ENCODE measurements at places on chromosomes 5 and 9.

- no peak for DNase-seq
Observed at GRCh38 chr9:82997476-82998140, 65.3 kb downstream of the RASEF start.

DNA sequence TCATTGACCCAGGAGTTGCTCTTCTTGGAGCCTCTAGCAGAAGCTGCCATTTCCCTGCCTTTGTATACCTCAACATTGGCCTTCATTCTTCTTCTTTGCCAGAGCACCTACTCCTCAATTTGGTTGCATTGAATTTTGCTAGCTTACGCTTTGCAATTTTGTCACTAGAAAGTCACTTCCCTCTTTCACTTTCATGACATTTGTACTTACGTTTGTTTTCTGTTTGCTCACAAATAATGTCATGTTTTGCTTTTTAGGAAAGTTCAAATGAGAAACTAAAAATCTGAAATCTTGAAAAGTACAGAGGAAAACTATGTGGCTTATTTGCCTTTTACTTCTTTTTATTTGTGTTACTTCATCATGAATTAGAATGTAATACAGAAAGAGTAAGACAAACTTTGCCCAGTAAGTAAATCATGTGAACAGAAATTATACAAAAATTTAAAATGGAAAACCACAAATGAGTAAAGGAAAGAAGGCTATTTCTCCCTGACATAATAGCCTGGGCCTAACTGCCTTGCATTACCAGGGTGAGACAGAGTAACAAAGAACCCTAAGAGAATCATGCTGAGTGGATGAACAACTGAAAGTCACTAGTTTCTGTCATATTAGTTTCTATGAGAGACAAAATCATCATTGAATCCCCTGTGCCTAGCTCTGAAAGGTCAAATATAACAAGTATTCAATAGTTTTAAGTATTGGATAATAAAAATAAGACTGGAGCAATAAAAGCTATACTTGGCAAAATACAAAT, 7.4 kb upstream of the IFNA1 start:
- DNase-seq, result no peak

- no peak for DNase-seq
Observed at GRCh38 chr5:78666041-78666444, 17.5 kb upstream of the LHFPL2 start.

DNA sequence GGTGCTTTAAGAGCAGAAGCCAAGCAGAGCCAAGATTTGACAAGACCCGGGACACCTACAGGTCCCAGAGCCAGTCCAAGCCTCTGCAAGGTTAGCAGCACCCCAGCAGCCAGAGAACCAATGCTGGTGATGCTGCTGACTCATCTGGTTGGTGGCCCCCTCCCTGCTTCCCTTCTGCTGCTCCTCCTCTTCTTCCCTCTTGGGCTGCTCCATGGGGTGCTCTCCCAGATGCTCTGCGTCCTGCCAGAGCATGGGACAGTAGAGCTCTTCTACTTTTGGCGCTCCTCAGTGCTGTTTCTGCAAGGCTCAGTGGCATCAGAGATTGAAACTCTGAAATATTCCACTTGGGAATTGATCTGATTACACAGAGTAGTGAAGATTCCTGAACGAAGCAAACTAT, 76.1 kb upstream of the SAP30L start:
- no peak for DNase-seq

DNA sequence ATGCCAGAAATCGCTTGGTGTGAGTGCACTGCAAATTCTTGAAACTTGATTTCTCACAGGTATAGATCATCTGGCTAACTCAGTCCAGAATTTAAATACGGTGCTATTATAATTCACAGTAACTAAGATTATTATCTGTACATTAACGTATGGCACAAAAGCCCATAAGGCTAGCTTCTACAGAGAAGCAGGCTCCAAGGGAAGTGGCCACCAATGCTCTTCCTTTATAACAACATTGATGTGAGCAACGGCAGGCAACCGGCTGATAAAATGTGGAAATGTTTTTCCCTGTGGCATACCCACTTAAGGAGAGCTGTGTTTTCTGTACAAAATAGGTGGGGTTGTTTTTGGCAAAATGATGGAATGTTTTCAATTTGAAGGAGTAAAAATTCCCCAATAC, 35.7 kb downstream of the SEMA4D start:
- no peak for DNase-seq

- DNase-seq, result no peak
Observed at GRCh38 chr9:127492616-127493015, 41.3 kb downstream of the LRSAM1 start.

DNA sequence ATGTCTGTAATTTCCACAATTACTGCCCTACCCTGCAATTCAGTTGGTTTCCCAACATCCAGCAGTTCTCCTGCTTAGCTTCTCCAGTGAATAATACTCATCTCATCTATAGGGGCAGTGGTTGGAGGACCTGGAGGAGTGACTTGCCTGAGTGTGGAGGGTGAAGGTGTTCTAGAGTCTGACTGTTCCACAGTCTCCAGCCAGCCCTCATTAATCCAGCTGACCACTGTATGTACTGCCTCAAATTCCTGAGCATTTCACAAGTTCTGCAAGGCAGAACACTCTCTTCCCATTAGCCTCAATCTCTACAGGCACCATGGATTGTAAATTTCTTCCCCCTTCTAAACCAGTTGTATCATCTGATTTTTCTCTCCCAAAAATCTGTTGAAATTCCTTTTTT, 147.4 kb upstream of the NFIL3 start:
- no peak for DNase-seq

GRCh38 chr9:115416299-115416698, 298.3 kb upstream of the TNC start:
- no peak for DNase-seq

DNA sequence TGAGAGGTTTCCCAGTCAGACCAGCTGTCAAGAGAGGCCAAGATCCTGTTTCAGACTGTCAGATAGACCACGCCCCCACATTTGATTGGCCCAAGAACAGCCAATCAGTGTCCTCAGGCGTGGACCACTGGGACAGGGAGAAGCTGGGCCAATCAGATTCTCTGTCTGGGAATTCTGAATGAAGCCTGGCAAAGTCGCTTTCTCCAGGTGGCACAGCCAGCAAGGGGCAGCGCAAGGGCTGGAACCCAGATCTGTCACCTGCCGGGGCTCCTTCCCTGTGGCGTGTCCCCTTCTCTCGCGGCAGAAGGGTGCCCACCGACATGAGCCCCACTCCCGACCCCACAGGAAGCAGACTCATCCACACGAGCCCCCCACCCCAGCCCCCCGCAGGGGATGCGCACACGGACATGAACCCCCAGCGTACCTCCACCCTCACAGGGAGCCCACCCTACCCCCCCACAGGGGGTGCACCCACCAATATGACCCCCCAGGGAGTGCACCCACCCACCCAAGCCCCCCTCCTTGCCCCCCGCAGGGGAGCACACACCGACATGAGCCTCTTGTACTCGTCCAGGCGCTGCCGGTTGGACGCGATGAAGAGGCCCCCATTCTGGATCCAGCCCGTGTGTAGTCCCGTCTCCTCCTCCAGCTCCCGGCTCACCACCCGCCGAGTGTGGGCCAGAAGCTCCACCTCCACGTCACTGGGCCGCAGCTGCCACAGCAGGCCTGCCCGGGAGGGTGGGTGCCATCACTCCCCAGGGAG, 6.1 kb downstream of the SARDH start:
- peak; percentile 93 for DNase-seq

- no peak for DNase-seq
Observed at GRCh38 chr5:168796593-168797580, 217.7 kb upstream of the PANK3 start.

GRCh38 chr9:27438522-27438921, 85.6 kb upstream of the IFNK start:
- no peak for DNase-seq

DNA sequence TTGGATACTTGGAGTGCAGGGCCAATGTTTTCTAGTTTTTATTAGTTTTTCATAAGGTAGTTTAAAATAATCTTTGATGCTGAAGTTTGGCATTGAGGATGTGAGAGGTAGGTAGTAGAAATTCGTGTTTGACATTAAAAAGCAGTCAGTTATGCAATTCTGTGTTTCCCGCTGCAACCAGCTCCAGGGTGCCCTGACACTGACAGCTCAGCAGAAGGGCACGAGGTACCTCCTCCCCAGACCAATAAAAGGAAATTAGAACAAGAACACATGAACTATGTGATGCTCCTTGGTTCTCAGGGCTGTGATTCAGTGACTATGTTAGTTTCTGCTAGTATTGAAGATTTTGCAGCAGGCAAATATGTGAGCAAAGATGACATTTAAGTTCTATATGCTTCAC, 40.2 kb downstream of the NSUN2 start:
- no peak for DNase-seq

DNA sequence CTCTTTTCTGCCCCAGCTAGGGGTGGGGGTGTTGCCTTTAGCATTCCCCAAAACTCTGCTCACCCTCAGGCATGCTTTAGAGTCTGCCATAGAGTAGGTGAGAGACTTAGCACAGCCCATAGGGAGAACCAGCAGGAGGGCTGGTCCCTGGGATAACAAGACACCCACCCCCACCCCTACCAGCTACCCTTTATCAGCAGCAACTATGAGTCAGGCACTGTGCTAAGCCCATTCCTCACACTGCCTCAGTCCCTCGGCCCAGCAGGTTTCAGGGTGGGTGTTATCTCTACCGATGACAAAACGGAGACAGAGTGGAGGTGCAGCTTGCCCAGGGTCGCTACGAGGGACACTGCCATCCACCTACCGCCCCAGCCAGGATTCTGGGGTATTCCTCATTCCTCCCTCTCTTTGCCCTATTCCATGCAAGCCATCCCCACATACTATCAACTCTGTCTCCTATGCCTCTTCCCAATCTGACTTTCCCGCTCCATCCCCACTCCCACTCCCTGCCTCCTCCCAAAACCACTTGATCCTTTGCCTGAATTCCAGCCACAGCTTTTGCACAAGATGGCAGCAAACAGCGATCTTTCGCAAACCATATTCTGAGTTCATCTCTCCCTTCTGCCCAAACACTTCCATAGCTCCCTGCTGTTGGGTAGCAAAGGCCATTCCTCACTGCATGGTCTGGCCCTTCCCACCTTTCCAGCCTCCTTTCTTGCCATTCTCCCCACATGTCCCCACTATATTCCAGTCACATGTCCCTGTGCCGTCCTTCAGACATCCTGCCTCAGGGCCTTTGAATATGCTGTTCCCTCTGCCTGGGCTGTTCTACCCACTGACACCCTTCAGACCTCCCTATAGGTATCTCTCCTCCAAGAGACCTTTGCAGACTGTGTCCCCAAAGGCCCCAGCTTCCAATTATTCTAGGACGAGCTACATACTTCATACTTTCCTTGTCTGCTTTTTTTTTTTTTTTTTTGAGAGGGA, 5.1 kb downstream of the CIZ1 start:
- no peak for DNase-seq

DNA sequence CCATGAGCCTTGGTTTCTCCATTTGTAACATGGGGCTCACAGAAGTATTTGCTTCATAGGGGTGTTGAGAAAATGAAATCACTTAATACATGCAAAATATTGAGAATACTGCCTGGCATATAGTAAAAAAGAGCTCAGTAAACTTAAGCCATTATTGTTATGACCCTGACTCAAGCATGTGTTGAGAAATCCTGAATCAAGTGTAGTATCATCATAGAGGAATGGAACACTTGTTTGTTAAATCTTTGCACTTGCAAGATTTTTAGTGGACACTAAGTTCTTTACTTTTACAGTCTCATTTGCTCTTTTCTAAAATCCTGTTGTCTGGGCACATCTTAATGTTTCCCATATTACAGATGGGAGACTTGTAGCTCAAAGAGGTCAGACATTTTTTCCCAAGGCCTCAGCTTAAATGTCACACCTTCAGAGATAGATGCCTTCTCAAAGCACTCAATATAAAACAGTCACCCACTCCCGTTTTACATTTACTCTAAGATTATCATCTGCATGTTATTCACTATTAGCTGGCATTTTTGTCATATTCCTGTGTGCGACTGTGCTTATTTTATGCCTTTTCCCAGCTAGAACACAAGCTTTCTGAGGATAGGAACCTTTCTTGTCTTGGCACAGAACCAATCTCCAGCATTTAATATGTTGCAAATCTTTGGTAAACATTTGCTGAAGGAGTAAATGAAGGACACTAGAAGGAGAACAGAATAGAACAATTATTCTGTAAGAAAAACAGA, 250.0 kb upstream of the TNC start:
- DNase-seq, result no peak

GRCh38 chr5:151646334-151646733, 40.4 kb downstream of the SPARC start:
- no peak for DNase-seq

DNA sequence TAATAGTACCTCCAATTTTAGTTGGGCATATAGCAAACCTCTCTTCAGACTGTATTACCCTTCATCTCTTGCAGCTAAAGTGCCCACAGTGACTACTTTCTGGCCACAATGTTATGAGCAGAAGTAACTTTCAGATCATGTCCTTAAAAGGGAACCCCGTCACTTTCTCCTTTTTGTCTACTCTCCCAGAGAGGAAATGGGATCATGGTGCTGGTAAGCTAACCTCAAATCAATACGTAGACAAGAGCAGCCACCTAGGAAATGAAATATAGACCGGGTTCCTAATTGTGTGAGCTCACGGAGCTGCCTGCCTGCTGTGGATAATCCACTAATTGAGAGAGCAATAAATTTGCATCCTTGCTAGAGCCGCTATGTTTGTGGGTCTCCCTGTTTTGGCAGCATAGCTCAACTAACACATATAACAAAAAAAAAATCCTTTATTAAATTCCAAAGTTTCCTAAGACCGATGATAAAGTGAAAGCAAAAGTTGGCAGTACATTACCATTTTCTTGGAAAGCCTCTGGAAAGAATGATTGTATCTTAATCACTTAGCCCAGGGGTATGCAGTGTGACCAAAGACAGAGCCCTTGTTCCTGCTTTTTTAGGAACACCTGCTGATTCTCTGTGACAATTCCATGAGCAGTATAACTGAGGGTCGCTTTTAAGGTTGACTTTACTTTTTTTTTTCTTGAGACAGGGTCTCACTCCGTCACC, 5.6 kb upstream of the IL7R start:
- DNase-seq, result no peak

- DNase-seq, result no peak
Observed at GRCh38 chr9:128637656-128638055, 19.0 kb downstream of the DYNC2I2 start.

DNA sequence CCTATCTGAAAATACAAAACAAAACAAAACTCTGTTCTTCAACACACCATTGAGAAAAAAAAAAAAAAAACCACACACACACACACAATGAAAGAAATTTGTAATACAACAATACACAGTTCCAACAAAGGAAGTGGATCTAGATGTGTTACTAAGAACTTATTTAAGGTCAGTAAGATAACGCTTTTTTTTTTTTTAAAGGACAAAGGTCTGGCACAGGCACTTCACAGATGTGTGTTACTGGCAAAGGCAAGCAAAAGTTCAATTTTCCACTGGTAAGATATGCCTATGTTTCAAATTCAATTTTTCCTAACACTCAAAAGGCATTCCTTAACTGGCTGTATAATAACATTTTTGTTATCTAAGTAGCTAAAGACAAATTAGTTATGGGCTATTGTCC, 3.6 kb downstream of the RFK start:
- no peak for DNase-seq

- no peak for DNase-seq
Observed at GRCh38 chr9:93809204-93809940, 145.8 kb downstream of the BARX1 start.
